Ecto neural progenitor cell (in vitro differentiated cells): ENCODE measurements at places on chromosomes 12 and 14.

DNA sequence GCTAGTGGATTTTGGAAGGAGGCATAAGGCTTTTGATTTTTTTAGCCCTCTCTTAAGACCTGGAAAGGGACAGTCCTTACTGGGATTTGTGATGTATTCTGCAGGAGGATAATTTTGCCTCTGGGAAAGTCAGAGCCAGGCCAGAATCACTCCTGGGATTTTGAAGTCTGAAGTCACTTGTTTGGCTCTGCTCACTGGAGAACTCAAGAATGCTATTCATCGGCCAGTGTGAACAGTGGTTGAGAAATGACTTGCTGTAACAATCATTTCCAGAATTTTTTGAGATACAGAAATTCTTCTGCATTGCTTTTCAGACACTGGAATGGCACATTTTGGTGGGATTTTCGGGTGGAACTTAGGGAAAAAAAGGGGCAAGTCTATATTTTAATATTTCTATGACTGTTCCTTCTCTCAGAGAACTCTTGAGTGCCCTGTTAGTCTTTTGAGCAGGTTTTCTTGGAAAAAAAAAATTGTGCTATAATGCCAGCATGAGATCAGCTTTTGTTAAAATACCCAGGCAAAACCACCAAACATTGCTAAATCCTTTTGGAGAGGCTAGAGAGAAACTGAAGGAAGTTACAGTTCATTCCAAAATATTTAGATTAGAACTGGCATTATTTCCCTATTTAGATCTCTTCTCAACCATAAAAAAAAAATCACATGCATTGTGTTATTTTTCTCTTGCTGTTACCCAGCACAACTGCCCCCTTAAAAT, 26.1 kb upstream of the BHLHE41 start:
- no peak for DNase-seq

GRCh38 chr14:75077794-75078193, 8.4 kb downstream of the ZC2HC1C start:
- no peak for DNase-seq

DNA sequence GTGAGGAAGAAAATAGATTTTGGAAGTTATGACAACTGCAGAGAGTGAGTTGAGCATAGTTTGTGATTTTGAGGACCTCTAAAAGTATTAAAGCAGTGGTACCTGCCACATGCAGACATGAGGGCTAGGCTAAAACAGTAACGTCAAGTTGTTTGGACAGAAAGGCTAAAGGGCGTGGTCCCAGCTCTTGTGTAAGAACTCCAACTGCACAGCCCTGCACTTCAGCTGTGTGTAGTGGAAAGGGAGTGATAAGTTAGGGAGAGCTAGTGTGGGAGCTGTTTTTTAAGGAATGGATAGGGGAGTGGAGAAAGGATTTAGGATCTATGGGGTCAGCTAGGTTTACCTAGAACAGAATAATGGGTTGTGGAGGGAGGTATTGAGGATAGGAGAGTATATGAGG, 39.5 kb downstream of the TESPA1 start:
- DNase-seq: no peak

- no peak for DNase-seq
These were observed 130.8 kb downstream of the RFLNA start for GRCh38 chr12:124425667-124426066.

GRCh38 chr12:107461222-107461975, 224.2 kb upstream of the PWP1 start:
- DNase-seq: no peak

DNA sequence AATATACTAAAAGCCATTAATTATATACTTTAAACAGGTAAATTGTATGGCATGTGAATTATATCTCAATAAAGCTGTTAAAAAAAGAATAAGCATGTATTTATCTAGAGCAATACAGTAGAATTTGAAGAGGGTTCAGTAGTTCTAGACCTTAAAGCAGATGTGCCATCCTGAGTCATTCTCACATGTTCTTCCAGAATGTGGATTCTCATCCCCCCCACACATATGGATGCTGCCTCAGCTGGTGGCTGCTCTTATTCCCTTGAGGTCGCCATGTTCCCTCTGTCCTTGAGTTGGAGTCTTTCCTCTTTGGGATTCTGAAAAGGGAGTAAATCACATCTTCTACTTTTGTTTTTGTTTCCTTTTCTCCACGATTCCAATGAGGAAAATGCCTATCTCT, 321.3 kb downstream of the AEBP2 start:
- no peak for DNase-seq
